ENCODE measurements at places on chromosomes 6 and 20.
A peak's percentile ranks its signal among the peaks of the same experiment; 100 is the strongest.

- no peak for DNase-seq
Measured at GRCh38 chr6:35663447-35664235, 25.1 kb downstream of the FKBP5 start.

DNA sequence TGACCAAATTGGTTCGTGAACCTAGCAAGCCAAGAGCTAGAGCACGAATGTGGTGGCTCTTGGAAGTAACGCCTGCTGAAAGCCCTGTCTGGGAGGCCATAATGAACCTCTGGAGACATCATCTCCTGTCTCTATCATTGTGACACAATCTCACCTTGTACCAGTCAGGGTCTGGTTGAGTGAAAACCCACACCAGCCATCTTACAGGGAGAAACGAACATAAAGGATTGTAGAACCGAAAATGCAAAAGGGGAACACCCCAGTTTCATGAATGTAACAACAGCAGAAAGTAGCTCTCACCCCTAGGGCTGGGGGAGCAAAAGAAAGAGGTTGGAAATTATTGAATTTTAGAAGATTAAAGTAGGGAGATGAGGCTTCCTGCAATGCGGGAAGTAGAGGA lies 50.9 kb upstream of the TAB2 start:
- DNase-seq, result no peak

GRCh38 chr20:36177716-36178115 lies 23.2 kb downstream of the EPB41L1 start:
- DNase-seq, result no peak

GRCh38 chr20:31569163-31570020 lies 35.7 kb upstream of the ID1 start:
- peak; percentile 77 for DNase-seq

DNA sequence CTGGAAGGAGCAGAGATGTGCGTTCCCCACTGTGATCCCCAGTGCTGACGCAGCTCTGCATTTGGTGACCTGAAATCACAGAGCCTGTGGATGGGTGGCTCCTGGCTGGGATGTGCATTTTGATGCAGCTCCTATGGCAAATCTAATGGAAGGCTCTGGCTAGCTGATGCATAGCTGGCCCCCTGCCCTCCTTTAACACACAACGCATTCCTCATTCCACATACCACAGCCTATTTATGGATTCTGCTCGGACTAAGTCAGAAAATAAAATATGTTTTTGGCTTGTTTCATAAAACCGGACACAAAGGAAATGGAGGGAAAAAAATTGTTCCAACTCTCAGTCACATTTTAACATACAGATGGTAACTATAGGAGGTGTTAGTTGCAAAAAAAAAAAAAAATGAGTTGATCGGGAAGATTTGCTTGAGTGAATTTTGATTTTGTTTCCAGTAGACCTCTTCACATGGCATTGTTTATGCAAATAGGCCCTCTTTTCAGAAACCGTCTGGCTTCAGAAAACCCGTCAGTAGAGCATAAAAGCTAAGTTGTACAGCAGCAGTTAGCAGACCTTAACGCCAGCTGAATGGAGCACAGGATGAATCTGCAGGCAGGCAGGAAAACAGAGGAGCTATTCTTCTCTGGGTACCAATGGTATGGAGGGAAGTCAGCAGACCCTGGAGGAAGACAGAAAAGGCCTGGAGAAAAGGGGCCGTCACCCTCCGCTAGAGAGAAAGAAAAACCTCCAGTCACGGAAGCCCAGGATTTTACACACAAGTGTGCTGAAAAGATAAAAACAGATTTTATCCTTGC lies 215.4 kb downstream of the HDGFL1 start:
- no peak for DNase-seq

DNA sequence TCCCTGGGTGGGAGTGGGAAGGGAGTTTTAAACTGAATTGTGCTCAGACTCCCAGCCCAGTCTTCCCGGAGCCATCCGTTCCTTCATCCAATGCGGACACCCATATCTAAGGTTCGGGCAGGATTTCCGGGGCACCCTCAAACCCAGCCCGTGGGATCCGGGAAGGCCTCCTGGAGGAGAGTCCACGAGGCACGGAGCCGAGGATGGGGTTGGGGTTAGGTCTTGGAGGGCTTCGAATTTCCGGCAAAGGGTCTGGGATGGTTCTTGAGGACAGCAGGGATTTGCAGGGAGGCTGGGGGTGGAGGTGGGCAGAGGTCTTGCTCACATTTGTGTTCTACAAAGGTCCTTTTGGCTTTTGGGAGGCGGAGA lies 49.5 kb upstream of the SLC32A1 start:
- no peak for DNase-seq

- no peak for DNase-seq
Measured at GRCh38 chr6:25302677-25303128, 23.5 kb downstream of the CARMIL1 start.

GRCh38 chr20:49666911-49667310 lies 46.8 kb downstream of the B4GALT5 start:
- DNase-seq, result no peak

DNA sequence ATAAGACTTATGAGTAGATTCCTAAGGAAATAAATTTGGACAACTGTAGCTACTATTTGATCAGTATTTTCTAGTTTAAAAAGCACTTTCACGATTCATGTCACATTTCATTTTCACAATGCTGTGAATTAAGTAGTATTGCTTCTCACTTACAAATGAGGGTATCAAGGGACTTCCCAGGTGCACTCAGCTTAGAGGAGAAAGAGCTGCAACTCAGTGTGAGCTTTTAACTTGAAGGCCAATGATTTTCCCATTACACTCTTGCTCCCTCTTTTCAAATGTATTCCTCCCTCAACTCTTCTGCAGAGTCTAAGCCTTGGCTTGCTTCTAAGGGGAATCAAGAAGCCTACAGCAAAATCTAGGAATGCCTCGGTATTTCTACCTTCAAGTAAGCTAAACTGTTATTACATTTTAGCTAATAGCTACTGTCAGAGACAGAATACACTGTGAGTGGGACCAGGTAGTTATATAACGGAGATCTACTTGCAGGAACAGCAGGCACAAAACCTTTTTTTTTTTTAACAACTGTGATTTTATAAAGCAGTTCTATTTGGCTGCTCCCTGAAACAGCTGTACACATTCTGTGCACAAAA lies 339.0 kb downstream of the SYNE1 start:
- DNase-seq, result no peak

DNA sequence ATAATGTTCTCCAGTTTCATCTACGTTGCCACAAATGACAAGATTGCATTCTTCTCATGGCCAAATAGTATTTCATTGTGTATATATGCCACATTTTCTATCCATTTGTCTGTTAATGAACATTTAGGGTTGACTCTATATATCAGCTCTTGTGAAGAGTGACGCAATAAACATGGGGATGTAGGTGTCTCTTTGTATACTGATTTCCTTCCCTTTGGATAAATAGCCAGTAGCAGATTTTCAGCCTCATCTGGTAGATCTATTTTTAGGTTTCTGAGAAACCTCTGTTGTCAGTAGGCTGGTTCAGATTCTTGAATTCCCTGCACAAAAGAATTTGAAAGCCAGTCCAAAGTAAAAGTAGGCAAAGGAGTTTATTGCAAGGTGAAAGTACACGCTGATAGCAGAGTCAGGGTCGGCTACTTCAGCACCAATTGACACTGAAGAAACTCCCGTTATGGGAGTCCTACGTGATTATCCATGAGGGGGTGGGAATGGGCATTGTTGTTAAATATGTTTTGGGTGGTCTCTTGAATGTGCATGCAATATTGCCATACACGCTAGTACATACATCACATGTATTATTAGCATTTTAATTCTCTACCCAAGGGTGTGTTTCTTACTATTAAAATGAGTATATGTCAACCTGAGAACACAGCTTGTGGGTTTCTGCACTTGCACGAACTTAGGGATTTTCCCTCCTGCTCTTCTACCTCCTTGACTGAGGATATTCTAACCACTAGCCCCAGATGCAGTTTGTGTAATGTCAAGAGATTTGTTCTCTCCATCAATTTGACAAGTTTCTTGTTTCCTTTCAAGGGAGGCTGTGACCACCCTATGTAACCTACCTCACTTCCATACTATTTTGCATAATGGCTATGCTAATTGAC lies 14.4 kb upstream of the SLC17A2 start:
- no peak for DNase-seq

GRCh38 chr20:49775229-49775693 lies 37.4 kb upstream of the SLC9A8 start:
- DNase-seq, result no peak

GRCh38 chr6:137638926-137639706 lies 144.9 kb upstream of the OLIG3 start:
- no peak for DNase-seq

- no peak for DNase-seq
Measured at GRCh38 chr6:138161088-138161337, 726 bp upstream of the ARFGEF3 start.

- peak; percentile 62 for DNase-seq
Measured at GRCh38 chr6:149938571-149939355, 3.1 kb upstream of the ULBP2 start.

DNA sequence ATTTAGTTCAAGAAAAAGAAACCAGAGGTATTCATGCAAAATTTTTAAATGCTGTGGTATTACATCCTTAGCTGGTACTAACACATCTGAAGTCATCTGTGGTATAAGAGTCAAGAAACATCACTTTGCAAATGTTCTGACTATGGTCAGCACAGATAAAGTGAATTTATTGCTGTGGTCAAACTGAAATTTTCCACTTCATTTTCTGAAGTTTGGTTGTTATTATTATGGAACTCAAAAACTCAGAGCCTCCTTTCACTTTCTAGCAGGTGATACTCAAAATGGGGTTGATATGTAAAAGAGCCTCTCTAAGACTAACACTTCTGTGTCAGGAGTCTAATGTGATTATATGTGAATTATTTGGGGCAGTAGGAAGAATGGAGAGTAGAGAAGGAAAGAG lies 257.8 kb downstream of the RNGTT start:
- no peak for DNase-seq

- no peak for DNase-seq
Measured at GRCh38 chr6:105740946-105741645, 338.2 kb upstream of the PREP start.

DNA sequence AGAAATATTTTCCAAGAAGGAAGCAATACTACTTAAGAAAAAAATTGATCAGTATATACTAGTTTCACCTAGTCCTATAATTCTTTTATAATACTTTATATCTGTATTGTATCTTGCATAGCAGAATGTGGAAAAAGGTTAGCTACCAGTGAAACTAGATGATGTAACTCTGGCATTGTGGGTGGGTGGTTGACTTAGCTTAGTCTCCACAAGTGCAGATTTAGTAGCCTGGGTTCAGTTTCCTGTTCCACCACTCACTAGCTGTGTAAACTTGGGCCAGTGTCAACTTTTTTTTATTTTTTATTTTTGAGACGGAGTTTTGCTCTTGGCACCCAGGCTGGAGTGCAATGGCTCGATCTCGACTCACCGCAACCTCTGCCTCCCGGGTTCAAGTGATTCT lies 2.0 kb downstream of the MUC21 start:
- no peak for DNase-seq

DNA sequence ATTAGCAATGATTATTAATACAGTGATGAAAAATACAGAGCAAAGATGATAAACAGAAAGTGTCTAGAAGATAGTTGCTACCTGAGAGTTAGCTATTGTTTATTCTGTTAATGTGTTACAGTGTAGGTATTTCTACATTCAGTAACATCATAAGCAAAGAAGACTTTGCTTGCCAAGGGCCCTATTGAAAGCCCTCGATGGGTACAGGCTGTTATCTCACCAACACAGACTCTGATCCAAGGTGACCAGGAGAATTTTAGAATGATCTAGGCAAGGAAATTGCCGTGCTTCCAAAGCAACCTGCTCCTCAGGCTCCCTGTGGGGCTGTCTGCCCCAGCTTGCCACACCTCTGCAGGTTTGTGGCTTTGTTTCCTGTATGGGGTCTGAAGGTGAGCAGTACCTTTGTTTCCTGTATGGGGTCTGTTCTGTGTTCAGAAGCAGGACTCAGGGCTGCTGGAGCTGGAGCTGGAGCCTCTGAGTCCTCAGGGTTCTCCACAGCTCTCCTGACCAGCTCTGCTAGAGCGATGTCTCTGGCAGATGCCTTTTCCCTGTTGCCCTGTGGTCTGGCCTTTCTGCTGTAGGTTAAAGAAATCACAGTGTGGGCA lies 32.5 kb downstream of the PHACTR3 start:
- no peak for DNase-seq

- DNase-seq, result no peak
Measured at GRCh38 chr6:111942561-111942960, 69.3 kb upstream of the FYN start.

DNA sequence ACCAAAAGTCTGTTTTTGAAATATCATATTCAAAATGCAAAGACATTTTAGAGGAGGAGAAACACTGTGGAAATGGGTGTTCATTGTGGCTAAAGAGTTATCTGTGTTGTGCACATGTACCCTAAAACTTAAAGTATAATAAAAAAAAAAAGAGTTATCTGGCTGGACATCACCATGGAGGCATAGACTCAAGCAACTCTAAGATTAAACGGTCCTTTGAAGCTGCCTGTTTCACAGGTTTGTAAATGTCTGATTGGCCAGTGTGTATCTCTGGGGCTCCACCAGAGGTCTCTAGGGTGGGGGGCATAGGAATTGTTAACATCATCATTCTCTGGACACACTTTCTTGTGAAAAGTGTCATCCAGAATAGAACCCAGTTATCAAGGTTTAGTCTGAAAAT lies 39.2 kb downstream of the TSPYL4 start:
- no peak for DNase-seq

DNA sequence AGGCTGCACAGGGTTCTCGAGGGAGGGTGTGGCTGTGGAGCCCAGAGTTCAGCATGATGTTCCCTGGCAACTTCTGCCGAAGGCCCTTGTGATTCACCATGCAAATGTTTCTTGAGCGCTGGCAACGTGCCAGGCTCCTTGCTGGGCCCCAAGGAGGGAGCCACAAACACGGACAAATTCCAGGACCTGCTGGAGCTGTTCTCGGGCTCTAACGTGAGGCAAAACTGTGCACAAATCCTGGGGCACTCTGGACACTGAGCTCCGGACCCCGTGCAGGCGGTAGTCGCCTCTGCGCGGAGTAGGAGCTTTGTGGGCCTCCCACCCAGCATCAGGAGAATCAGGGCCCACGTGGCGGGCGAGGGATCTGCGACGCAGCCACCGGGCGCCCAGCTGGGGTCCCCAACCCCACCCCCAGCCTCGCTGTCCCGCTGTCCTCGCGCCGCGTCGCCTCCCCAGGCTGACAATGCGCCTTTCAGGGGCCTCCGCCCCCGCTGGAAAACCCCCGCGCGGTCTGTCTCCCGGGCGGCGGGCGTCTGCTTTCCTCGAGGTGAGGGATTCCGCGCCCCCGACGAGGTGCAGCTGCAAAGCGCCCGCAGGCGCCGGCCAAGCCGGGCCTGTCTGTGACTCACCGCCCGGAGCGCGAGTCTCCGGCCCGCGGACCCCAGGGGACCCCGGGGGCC lies 31.7 kb upstream of the SCUBE3 start:
- no peak for DNase-seq

GRCh38 chr6:1770435-1770843 lies 160.7 kb downstream of the FOXC1 start:
- DNase-seq, result peak; percentile 22

- DNase-seq, result no peak
Measured at GRCh38 chr6:166707045-166707444, 80.0 kb upstream of the RPS6KA2 start.

GRCh38 chr6:158461954-158462353 lies 97.9 kb upstream of the TMEM181 start:
- no peak for DNase-seq

GRCh38 chr6:727856-728255 lies 34.9 kb upstream of the EXOC2 start:
- DNase-seq, result no peak

- no peak for DNase-seq
Measured at GRCh38 chr20:38969708-38970107, 7.6 kb downstream of the DHX35 start.
